Activated T-helper 1 cell treated with anti-CD3 and anti-CD28 coated beads, Interleukin-12 subunit alpha, Interleukin-12 subunit beta, Interleukin-2, Interleukin-4 antibody, amounts not matched to agents 30 ng/mL and 10 ng/mL and 1 ng/mL, durations not matched to agents 14 hours and 24 hours and 36 hours (primary cell): ENCODE measurements at places on chromosomes 12 and 14.

GRCh38 chr14:90671382-90672234, 144.6 kb downstream of the TTC7B start:
- no peak for DNase-seq

DNA sequence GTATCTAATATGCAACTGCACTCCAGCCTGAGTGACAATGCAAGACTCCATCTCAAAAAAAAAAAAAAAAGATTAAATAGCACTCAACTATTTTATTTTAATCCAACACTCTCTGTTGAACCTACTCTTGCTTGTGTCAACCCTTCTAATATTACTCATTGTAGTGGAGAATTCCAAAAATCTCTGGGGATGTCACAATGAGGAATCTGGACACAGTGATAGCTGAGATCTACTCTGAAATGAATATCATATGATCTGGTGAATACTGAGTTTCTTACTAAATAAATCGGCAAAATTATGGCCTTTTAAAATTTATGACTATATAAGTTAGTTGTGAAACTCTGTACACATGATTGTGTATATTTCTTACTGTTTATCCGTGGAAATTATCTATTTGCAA, 418.2 kb downstream of the BCAT1 start:
- no peak for DNase-seq

DNA sequence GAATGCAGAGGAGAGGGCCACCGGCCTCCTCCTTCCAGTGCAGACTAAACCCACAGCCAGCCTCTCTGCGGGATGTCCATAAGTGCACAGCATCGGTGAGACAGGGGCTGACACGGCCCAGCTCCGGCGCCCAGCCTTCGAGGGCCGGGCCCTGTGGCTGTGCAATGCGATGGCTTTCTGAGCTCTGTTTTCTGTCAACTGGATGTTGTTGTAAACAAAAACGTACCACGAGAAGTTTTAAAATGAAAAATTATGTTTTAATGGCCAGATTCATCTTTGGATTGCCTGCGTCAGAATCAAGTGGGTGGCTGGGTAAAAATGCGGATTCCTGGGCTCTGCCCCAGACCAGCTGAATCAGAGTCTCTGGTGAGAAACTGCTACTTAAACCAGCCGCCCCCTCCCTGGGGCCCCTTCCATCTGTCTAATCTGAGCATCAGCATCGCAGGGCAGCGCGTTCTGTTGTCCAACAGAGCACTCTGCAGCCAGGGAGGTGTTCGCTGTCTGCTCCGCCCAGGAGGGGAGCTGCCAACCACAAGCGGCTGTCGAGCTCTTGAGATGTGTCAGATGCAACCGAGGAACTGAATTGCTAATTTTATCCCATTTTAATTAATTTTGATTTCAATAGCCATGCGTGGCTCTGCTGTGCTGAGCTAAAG, 133.4 kb downstream of the RFLNA start:
- DNase-seq = no peak

- DNase-seq = no peak
These were observed 10.7 kb upstream of the TBC1D30 start for GRCh38 chr12:64813723-64814122.

- DNase-seq = no peak
These were observed 130.2 kb upstream of the LRFN5 start for GRCh38 chr14:41476526-41476925.

DNA sequence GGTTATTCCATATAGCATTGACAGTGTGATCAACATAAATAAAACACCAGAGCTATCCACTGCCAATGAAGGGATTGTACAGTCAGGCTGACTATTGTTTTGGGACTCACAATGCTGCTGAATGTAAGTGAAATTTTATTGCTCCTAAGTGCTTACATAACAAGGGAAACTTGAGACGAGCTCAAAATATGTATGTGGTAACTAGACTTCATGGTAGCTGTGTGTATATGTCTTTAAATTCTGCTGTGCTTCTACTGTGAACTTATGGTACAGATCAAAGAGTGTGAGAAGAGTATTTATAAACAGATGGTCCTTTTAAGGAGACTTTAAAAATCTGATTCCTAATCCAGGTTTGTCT, 6.9 kb downstream of the FLRT2 start:
- DNase-seq = no peak

GRCh38 chr14:58119381-58119780, 32.6 kb downstream of the ARMH4 start:
- no peak for DNase-seq

GRCh38 chr12:123529686-123530085, 3.8 kb downstream of the RILPL1 start:
- DNase-seq = no peak

DNA sequence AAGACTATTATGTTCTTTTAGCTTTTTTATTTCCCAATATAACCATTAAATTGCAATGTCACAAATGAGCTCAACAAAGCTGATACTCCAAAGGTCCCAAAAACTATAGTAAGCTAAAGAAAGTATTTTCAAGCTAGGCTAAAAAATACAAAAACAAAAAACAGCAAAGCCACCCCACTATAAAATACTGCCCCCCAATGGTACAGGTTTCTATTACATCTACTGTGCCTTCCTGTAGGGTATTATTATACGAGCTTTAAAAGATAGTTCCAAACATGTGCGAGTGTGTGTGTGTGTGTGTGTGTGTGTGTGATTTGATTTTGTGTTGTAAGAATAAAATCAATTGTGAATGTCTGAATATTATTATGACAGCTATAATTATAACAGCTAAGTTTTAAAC, 1.1 kb downstream of the IFNG start:
- DNase-seq = no peak

DNA sequence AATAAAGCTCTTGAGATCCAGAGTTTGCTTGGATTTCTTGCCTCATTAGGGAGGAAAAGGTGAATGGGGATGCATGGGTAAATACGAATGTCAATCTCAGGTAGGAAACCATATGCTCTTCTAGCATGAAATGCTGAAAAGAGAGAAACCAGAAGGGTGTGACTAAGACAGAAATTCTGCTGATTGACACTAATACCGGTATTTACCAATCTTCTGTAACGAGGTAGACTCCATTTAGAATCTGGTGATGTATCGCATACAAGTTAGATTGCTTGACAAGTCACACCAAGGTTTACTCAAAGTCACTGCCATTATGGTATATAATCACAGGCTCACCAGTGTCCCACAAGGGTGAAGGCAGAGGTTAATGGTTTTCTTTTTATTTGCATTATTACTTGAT, 337.9 kb downstream of the NRXN3 start:
- DNase-seq = no peak

DNA sequence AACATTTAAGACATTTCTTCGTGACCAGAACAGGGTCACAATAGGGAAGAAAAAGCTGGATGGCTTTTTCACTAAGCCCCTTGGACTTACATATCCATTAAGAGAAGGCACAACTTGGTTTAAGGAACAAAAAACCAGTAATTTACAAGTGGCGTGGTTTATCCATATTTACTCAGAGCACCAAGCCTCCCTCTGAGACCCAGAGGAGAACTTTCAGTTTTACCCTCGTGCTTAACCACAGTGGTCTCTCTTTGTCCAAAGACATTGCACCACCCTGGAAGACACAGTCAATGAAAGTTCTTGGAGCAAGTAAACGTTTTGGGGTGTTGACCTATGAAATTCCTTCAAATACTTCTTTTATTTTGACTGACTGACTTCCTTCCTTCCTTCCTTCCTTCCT, 52.5 kb downstream of the SSPN start:
- no peak for DNase-seq
